SHP77 treated with DMSO at 0.1 percent for 48 hours (cell line): ENCODE measurements at places on chromosomes 1 and 21.

DNA sequence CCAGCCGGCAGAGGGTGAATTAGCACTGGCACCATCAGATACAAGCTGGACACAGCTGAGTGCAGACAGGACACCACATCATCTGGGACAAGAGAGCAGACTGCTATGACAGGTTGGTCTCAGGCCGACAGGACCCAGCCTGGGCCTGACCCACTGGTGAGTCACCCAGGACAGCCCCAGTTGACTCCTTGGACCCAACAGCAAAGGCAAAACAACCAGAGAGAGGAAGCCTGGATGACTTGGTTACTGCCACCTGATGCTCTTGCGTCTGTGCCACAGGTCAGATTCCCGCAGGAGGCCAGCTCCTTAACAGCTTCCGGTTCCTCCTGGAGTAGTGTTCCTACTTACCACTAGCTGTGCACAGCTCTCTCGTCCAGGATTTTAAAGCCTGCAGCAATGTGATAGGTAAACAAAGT lies 18.5 kb downstream of the CCN1 start:
- DNase-seq, result no peak

GRCh38 chr1:63624911-63625310 lies 31.7 kb downstream of the PGM1 start:
- DNase-seq, result no peak

DNA sequence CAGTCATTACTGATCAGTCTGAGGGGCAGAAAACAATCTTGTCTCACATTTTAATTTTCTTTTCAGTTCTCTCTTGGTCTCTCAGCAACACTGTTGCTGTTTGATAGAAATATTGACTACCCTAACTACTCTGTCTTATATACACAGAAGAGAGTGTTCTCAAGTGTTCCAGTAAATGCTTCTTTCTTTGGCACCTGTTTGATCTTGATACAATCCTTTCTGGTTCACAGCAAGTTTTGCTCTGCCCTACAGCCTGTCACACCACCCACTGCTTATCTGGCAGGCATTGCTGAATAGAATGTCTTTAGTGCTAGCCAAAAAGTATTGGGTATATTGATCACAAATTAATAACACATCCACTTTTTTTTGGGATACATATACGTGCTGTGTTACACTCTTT lies 75.7 kb upstream of the WLS start:
- no peak for DNase-seq

GRCh38 chr1:210746024-210746731 lies 387.8 kb downstream of the KCNH1 start:
- DNase-seq, result no peak

DNA sequence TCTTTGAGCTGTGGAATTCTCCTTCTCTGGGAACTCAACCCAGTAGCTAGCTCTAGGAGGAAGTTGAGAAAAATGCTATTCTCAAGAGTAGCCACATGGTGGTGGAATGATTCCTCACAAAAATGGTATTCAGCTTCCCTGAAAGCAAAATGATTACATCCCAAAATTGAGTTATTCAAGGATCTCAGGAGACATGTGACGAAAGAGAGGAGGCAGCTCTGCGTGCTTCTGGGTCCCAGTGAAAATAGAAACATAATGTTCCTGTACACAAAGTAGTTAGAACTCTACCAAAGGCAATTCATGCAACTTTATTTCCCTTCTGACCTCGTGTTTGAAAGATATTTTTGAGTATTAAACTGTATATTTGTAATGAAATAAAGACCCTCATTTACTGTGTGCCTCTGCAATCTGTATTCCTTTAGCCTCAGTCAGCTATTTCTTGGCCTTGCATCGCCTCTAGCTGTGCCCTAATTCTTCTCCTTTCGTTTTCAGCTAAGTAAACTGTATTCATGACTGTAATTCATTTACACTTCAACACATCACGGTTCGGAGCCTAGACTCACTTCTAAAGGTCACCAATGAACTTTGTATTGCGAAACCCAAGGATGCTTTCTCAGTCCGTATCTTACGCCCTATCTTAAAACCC lies 167.3 kb downstream of the FASLG start:
- no peak for DNase-seq

DNA sequence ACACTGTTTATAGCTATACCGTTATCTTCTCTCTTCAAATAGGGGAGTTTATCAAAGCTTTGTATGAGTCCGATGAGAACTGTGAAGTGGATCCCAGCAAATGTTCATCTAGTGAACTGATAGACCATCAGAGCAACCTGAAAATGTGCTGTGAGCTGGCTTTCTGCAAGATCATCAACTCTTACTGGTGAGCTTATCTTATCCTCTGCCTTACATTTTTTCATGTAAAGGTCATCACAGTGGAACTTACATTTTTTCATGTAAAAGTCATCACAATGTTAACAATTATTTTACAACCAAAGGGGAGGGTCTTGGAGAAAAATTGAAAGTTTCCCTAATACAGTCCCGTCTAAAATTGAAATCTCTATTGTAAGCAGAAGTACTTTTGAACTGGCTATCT lies 45.2 kb downstream of the CLEC20A start:
- DNase-seq, result no peak

- DNase-seq, result no peak
These were observed 92.7 kb downstream of the ZC3H11B start for GRCh38 chr1:219520241-219520640.

GRCh38 chr1:146019231-146020057 lies 2.1 kb downstream of the HJV start:
- no peak for DNase-seq

- no peak for DNase-seq
These were observed at the start of gene CDA for GRCh38 chr1:20588634-20589225. CDA (plus strand) TSS chr1:20589097; CDS start chr1:20589130, 33 bp downstream.

GRCh38 chr21:46455575-46456385 lies 2.9 kb upstream of the DIP2A start:
- DNase-seq, result no peak
